ENCODE measurements at places on chromosomes 3 and 15.
A peak's percentile ranks its signal among the peaks of the same experiment; 100 is the strongest.

DNA sequence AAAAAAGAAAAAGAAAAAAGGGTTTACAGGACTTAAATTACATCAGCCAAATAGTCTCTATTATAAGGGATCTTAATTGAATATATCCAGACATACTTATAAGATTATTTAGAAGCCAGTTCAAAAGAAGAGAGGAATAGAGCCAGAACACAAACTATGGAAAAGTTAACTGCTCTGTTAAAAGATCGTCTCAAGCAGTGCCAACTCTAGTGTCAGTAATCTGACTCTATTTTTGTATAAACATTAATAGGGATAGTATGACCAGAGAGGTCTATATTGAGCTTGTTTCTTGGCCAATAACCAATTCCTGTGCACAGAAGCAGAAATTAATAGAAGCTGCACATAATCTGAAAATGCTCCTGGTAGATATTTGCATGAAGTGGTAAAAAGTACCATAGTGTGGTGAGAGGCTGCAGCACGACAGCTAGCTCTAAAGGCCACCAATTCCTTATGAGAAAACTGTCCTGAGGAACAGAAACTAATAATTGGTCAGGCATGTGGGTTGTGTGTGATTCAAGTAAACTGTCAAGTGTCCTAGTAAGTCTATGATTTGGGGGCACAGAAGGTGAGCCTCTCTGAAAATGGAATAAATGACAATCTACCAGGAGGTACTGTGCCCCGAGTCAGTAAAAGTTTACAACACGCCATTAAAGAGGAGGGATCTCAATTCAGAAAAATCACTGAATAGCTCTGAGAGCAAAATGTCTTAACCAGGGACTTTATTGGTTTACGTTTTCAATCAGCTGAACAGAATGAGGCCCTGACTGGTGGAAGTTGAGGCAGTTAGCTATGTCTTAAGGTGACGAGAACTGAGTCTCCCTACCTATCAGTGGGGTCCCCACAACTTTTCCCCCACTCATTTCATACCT, 51.5 kb upstream of the NANOGP8 start:
- no peak for DNase-seq

DNA sequence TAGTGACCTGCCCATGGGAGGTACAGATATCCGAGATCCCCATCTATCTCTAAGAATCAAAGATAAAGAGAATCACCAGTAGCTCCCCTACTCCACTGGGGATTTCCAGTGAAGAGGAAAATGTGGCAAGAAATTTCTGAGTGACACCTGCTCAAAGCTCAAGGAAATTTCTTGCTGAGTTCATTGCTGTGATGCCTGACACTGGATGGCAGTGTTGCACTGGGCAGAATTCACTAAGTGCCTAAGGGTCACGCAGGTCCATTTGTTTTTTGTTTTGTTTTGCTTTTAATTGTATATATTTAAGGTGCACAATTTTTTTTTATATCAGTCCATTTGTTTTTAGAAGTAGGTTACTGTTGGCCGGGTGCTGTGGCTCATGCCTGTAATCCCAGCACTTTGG, 109.5 kb upstream of the KCNAB1 start:
- DNase-seq = no peak

GRCh38 chr3:14548321-14548729, 8.2 kb upstream of the GRIP2 start:
- DNase-seq = peak; percentile 76

DNA sequence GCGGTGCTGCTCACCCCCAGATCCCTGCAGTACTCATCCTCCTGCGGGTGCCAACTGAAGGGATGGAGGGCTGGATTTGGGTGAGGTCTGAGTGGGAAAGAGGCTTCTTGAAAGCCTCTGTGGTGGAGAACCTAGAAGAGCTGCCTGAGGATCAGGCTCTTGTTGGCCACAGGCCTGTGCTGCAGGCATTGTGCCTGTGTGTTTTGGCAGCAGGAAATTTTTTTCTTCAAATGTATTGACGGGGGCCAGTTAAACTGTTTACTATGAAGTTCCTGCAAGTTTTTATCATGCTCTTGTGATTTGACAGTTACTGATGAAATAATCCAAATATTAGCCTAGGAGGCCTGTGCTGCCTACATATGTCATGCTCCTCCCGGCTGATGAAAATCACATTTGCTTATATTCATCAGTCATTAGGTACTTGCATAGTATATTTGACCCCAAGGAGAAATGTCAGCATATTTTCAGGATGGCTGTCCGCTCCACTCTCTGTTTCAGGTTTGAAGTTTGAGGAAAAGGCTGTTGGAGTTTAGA, 103.1 kb downstream of the THSD4 start:
- DNase-seq = no peak

GRCh38 chr3:4493941-4494894, 1.1 kb downstream of the ITPR1 start:
- DNase-seq = no peak

GRCh38 chr3:65963787-65964677, 74.7 kb downstream of the MAGI1 start:
- peak; percentile 38 for DNase-seq

- DNase-seq = peak; percentile 41
Observed at GRCh38 chr3:42600958-42601675, 631 bp downstream of the NKTR start.

GRCh38 chr3:71225951-71226564, 357.5 kb downstream of the FOXP1 start:
- DNase-seq = no peak

GRCh38 chr3:169666376-169667165, 3.1 kb upstream of the MECOM start:
- no peak for DNase-seq

DNA sequence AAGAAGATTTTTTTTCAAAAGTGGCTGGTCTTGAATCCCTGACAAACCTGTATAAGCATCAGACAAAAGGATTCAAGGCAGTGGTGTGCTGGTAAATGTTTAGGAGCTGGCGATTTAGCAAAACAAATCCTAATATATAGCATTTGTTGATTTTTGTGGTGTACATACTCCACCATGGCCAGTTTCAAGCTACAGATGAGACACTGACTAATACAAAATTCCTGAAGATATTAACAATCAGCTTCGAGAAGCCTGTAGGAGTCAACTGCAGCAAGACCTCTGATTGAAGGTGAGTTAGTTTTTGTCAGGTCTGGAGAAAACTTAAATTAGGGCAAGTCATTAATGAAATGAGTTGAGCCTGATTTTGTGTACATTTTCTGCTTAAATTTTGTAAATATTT, 6.7 kb downstream of the STRIT1 start:
- no peak for DNase-seq

DNA sequence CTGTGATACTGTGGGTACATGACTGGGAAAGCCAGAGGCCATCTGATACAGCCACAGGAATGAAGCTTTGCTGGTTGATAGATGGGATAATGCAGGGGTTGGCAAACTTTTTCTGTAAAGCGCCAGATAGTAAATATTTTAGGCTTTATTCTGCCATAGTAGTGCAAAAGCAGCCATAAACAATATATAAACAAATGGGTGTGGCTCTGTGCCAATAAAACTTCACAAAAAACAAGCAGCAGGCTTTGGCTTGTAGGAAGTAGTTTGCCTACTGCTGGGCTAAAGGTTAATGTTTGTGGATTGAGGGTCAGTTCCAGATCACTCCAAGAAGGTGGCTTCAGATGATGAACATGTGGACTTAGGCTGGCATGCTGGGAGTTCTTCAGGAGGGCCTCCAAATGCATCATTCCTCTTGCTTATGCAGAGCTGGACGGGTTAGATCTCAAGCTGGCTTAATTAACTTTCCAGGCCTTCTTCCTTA, 305.7 kb downstream of the RPLP1 start:
- DNase-seq = no peak

DNA sequence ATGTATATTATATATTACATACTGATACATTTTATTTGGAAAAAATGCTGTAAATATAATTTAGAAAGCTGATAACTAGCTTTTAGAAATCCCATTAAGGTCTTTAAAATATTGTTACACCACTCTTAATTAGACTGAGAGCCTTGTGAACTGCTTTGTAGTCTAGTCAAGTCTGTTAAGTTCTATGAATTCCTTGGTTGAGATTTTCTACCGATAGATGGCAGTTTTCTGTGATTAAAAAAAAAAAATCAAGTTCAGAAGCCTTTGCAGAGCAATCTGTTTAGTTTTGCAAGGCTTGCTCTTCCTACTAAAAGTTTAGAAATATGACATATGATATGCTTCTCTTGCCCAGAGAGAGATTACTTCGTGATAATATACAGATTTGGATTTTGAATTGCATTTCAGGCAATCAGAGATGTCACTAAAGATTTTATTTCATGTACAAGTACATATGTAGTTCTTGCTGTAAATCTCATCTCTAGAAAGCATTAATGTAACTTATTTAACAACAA, 60.4 kb upstream of the SLITRK3 start:
- DNase-seq = no peak

GRCh38 chr3:11791339-11792200, 55.1 kb downstream of the TAMM41 start:
- no peak for DNase-seq

- DNase-seq = no peak
Observed at GRCh38 chr3:61814674-61815073, 253.3 kb downstream of the PTPRG start.

DNA sequence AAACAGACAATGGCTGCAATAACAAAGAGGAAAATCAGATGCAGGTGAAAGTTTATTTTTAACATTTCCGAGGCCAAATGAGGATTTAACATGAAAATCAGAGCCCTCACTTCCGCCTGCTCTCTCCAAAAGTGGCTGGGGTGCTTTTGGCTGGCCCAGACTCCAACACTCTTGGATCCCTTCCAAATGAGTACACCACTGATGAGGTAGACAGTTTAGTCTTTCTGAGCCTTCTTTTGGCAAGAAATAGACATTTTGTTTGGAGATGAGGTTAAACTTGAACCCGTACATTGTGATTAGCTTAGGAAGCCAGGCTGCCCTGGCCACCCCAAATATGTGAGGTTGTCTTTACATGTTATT, 51.0 kb upstream of the TRA2B start:
- DNase-seq = no peak

- DNase-seq = no peak
Observed at GRCh38 chr3:124526601-124527000, 203.7 kb upstream of the UMPS start.

- DNase-seq = no peak
Observed at GRCh38 chr3:117074826-117075225, 365.2 kb downstream of the TUSC7 start.

DNA sequence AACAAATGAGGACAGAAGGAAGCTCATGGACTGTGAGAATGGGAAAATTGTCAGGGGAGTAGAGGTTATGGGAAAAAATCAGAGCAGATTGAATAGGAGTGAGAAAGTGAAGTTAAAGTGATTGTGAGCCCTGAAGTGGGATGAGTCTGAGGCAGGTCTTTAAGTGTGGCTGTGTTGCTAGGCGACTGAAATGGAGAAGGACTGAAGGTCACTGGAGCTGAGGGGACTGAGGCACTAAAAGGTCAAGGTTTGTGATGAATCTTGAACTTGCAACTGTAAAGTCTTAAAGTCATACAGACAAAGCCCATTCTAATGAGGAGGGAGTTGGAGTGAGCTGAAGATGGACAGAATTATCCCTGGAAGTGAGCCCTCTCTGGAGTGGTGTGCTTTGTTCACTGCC, 518.9 kb downstream of the TUSC7 start:
- no peak for DNase-seq

- no peak for DNase-seq
Observed at GRCh38 chr3:62954580-62954979, 79.4 kb upstream of the CADPS start.

GRCh38 chr3:189040656-189041335, 131.0 kb upstream of the TPRG1 start:
- DNase-seq = no peak

DNA sequence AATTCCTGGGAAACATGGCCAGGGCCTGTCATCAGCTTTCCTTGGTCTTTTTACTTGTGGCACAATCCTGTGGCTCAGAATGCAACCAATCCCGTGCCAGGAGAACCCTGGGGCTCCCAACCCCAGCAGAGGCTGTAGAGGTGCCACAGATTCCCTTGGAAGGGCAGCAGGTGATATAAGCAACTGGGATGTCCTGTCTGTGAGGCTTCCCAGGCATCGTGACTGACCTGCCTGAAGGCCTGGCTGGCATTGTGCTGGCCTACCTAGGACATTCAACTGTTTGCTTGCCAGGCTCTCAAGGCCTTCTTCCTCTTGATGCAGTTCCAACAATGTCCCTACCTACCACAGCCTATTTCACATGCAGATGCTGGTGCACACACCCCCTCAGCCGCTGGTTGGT, 72.2 kb upstream of the MEX3B start:
- DNase-seq = no peak

GRCh38 chr3:81550415-81550814, 211.0 kb downstream of the GBE1 start:
- no peak for DNase-seq

GRCh38 chr15:73564255-73564654, 68.9 kb downstream of the NPTN start:
- peak; percentile 15 for DNase-seq

- DNase-seq = no peak
Observed at GRCh38 chr15:99010768-99011167, 3.2 kb upstream of the PGPEP1L start.

- DNase-seq = peak; percentile 15
Observed at GRCh38 chr3:173993299-173993698, 595.8 kb downstream of the NLGN1 start.

DNA sequence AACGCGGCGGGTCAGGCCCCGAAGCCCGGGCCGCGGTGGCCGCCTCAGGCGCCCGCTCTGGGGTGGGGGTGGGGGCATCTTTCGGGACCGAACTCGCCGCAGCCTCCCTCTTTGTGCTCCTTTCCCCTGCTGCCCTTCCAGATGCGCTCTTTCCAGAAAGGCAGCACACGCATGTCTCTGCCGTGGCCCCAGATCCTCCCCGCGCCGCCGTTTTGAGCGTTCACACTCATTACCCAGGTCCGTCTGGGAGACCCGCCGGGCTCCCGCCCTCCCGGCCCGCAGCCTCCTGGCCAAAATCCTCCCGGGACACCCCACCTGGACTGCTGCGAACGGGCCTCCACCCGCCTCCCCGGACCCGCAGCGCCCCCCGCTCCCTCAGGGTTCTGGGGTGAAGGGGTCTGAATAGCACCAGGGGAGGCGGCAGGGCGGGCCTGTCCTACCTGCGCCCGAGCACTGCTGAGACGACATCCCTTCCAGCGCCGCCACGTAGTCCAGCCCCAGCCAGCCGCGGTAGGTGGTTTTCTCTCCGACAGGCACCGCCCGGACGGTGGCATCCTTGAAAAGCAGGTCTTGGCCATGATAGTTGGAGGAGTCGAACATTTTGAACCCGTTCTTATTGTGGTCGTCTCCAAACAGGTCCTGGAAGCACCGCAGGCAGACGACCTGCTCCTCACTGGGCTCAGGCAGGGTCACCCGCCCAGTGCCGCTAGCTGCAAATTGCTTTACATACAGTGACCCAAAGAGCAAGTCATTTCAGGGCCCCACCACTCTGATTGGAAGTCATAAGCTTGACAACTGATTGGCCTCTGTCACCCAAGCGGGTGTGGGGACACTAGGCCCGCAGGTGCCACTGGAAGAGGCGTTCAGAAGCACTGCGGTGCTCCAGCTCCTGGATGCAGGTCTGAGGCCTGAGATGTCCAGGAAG, 25.9 kb downstream of the MELTF start:
- DNase-seq = no peak
